ENCODE measurements at places on chromosomes 5 and 9.

DNA sequence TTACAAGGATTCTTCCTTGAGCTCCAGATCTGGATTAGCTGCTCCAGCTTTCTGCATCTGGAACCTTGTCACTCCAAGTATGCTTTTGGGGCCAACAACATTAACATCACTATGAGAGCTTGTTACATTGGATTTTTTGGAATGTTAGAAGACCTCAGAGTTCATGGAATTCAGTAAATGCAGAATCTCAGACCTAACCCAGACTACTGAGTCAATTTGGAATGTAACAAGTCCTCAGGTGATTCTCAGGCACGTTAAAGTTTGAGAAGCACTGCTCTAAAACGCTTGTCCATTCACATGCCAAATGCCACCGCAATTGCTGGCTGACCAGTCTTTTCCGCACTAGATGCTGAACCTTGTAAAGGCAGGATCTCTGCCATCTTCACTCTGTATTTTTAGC is 251.4 kb upstream of the TRIM32 start:
- DNase-seq = no peak

DNA sequence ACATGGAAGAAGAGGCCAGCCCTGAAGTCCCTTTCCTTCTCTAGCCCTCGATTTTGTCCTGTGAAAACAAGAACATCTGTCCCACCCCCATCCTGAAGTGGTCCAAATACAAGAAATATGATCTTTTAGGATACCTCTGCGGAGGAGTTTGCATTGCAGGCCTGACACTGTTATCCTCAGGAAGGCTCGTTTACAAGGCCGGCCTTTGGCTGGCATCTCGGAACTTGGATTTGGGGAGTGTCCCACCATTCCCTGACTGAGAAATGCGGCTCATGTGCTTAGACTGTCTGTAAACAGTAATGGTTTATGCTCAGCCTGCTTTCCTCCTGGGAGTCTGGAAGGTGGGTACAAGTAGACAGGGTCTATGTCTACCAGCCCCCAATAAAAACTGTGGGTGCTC is 26.4 kb downstream of the WHRN start:
- no peak for DNase-seq

GRCh38 chr5:124436294-124436693 is 310.1 kb downstream of the ZNF608 start:
- DNase-seq = no peak

- DNase-seq = peak; percentile 68
Observed at GRCh38 chr5:149485655-149486615, 65.3 kb downstream of the CSNK1A1 start.

- no peak for DNase-seq
Observed at GRCh38 chr5:159628703-159629102, 287.6 kb upstream of the ADRA1B start.

DNA sequence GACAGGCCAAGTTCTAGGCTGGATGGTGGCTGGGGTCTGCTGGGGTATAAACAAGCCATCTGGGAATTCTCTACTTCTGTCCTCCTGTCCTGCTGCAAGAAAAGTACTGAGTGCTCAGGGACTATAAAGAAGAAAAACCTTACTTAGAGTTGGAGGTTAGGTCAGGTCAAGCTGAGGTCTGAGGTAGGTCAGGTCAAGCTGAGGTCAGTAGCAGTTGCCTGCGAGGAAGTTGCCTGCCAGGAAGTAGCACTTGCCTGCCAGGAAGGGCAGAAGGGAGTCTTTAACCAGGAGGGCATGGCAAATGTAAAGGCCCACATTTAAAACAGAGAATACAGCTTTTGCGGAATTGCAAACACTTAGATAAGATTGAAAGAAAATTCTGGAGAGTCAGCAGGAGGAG is 51.3 kb upstream of the PRLR start:
- no peak for DNase-seq

DNA sequence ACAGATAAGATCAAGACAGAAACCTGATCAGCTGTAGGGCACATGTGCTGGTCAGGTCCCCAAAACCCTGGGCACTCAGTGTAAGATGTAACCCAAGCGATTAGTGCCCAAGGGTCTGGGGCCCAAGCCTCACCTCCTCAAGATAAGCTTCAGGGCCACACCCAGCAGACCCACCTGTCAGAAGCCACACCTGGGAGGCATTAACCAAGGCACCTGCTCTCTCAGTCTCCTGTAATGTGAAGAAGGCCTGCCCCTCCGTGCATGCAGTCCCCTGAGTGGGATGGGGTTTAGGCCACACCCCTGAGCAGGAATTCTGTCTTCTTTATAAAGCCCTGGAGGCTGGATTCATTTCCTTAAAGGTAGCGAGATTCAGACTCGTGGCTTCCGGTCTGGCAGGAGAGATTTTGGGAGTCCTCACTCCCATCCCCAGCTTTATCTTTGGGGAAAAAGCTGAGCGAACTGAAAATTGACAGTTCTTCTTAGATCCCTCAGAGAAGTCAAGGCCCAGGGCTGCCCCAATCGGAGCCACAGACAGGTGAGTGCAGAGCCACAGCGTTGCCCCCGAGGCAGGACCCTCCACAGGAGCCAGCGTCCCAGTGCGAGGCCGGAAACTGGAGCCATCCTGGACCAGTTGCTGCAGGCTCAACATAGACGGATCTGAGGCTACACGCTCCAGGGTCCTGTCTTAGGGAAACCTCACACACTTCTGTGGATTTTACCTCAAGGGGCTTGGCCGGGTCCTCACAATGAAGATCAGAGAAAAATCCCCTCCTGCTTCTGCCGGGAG is 357.6 kb upstream of the IRX4 start:
- DNase-seq = no peak

GRCh38 chr9:88092797-88093331 is 45.4 kb downstream of the SPATA31C2 start:
- DNase-seq = no peak

GRCh38 chr9:20135119-20135697 is 346.4 kb upstream of the SLC24A2 start:
- no peak for DNase-seq

GRCh38 chr5:173567548-173567947 is 48.9 kb downstream of the BOD1 start:
- peak; percentile 58 for DNase-seq

GRCh38 chr9:73348471-73348870 is 196.8 kb downstream of the ANXA1 start:
- DNase-seq = no peak

DNA sequence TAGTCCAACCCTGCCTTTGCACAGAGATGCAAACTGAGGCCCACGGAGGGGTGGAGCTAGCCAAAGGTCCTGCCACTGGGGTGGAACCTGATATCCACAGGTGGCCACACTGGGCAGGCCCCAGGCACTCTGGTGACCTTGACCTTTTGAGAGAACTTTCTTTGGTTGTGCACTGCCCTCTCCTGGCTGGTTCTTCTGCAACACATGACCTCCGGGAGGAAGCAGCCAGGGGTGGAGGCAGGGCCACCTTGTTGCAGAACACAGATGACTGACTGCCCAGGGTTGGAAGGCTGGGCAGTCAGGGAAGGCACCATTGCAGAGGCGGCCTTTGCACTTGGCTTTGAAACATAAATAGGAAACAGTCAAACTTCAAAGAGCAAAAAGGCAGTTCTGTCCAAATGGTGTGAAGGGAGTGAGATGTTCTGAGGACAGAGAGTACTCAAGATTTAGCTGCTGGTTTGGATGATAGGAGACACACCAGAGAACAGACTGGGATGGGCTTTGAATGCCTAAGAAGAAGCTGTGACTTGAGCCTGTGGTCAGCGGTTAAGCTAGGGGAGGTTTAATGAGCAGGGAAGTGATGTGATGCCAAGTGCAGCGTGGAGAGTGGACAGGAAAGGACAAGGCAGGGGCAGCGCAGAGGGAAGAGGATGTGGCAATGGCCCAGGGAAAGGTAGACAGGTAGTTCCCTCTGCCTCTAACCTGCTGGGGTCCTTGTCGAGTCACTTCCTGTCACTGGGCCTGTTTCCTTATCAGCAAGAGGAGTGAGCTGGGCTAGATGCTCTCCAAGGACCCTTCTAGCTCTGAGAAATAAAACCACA is 6.8 kb upstream of the TCOF1 start:
- peak; percentile 81 for DNase-seq

GRCh38 chr9:37302277-37302676 is 120.2 kb upstream of the GRHPR start:
- no peak for DNase-seq

DNA sequence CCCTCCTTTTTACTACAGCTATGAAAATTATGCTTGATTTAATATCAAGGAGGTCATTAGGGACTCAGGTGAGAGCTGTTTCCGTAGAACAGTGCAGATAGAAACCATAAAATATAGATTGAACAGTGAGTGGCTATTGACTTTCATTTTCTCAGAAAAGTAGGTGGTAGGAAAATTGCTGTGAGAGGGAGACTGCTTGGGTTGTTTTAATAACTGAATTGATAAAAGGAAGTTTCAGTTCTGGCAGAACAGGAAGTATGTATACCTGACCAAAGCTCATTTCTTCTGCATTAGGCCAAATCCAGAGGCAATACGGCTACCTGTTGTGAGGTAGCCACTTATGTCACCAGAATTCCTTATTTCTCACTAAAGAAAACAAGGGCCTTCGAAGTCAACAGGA is 761.7 kb upstream of the ARRDC3 start:
- no peak for DNase-seq

GRCh38 chr9:111393971-111394370 is 63.9 kb upstream of the OR2K2 start:
- no peak for DNase-seq

DNA sequence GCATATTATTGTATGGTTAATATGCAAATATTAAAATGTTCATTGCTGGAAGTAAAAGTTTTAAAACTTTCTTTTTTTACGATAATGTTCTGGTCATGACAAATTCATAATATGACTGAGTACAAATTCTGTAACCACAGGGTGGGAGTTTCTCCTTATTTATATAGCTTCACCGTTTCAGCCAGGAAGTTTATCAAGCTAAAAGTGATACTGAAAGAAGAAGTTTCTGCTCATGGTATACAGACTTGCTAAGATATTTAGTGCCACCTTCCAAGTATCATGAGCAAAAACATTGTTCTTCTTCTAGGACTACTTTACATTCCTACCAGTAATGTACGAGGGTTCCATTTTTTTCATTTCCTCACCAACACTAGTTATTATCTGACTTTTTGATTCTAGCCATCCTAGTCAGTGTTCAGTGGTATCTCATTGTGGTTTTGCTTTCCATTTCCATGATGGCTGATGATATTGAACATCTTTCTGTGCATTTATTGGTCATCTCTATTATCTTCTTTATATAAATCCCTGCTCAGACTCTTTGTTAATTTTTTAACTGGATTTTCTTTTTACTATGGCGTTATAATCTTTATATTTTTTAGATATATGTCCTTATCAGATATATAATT is 94.2 kb upstream of the PRRC1 start:
- no peak for DNase-seq

- no peak for DNase-seq
Observed at GRCh38 chr5:79834098-79834753, 144.6 kb downstream of the CMYA5 start.

DNA sequence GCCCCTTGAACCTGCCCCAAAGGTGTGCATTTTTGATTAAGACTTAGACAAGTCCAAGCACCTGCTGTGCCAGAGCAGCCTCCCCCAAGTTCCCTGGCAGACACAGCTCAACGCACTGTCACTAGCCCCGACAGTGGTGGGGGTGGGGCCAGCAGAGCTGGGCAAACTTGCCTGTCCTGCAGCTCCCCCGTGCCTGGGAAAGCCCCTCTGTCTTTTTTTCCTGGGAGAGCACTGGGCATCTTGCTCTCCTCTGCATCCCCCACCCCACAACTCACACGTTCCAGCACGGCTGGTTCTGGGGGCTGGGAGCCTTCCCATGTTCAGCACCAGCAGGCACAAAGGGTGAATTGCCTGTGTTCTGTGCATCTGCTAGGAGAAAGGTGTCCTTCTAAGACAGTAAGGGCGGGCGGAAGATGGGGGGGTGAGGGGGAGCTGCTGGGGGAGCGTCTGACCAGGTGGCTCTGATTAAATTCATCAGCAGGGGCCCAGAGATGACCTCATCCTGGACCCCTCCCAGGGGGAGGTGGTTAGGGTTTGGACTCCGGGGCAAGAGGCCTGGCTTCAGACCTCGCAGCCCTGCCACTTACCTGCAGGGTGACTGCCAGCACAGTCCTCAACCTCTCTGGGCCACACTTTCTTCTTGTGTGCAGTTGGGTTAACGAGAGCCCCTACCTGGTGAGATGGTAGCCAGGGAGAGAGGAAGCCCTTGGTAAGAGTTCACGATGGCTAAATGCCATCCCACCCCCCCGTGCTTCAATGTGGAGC is 23.5 kb downstream of the HMCN2 start:
- DNase-seq = no peak

GRCh38 chr9:103203172-103203571 is 208.0 kb downstream of the CYLC2 start:
- no peak for DNase-seq

GRCh38 chr5:123882319-123882964 is 370.5 kb downstream of the CSNK1G3 start:
- DNase-seq = no peak

DNA sequence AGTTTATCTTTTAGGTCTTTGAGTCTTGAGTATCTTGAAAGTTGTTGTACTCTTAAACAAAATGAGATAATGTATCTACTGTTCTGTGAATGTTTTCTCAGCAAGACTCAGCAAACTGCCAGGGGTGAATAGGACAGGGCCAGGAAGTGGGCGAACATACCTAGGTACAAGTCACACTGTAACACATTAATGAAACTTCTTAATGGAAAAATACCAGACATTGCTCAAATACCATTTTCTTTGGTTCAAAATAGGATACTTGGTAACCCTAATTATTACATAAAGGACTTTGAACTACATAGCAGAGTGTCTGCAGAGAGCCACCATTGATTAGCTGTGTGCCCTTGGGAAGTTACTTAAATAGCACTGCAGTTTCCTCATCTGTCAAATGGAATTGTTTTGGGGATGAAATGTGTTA is 197.5 kb downstream of the ARHGEF28 start:
- no peak for DNase-seq

GRCh38 chr9:110919609-110920008 is 118.7 kb downstream of the LPAR1 start:
- no peak for DNase-seq

DNA sequence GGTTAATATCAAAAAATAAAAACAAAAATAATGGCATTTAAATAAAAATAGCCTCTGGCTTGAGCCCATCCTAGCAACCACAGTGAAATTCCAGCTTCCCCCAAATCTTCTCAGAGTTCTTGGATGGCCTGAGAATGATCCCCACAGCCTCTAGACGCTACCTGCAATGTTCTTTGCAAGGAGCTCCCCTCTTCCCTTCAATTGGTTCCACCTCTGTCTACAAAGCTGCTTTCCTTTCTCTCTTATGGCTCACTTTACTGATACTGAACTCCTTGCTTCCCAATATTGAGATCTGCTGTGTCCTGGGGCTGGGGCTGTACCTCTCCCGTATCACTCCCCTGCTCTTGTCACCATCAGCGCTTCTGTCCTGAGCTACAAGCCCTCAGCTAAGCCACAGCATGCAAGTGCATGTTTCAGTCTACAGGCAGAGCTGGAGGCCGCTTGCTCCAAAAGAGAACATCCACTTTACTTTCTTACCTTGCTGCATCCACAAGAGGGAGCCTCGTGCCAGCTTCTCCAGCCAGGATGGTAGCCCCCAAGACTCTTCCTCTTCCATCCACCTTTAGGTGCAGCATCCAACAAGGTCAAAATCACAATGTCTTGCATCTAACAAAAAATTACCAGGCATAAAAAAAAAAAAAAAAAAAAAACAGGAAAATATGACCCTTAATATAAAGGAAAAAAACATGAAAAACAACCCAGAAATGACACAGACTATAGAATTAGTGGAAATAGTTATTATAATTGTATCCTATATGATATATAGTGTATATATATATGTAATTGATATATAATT is 57.4 kb upstream of the PRSS3 start:
- peak; percentile 36 for DNase-seq

- DNase-seq = no peak
Observed at GRCh38 chr5:149917073-149917676, 27.4 kb downstream of the PDE6A start.
